ENCODE measurements at places on chromosomes 7 and 10. TPM values are rescaled to one million over a fixed set of nuclear protein-coding genes. Genes with fewer than 3 reads are reported as not detected.

- DNase-seq: no peak
These were observed 360.5 kb downstream of the FGFR2 start for GRCh38 chr10:121237718-121238117.

DNA sequence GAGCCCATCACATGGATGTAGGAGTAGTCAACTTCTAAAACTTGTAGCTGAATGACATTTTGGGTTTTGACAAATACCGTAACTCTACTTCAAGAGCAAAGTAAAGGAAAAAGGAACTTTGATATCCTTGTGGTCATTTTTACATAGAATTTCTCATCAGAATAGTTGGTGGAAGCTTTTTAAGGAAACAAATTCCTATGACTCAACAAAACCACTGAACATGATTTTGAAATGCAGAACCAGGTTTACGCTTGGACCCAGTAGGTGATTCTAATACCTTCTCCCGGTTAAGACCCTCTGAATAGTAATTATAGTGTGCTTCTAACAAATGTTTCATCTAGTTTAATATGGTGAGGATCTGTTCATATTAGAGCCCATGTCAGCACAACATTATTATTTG lies 307.8 kb downstream of the GPR37 start:
- DNase-seq: no peak

GRCh38 chr7:103532955-103533354 lies 86.9 kb upstream of the SLC26A5 start:
- no peak for DNase-seq

DNA sequence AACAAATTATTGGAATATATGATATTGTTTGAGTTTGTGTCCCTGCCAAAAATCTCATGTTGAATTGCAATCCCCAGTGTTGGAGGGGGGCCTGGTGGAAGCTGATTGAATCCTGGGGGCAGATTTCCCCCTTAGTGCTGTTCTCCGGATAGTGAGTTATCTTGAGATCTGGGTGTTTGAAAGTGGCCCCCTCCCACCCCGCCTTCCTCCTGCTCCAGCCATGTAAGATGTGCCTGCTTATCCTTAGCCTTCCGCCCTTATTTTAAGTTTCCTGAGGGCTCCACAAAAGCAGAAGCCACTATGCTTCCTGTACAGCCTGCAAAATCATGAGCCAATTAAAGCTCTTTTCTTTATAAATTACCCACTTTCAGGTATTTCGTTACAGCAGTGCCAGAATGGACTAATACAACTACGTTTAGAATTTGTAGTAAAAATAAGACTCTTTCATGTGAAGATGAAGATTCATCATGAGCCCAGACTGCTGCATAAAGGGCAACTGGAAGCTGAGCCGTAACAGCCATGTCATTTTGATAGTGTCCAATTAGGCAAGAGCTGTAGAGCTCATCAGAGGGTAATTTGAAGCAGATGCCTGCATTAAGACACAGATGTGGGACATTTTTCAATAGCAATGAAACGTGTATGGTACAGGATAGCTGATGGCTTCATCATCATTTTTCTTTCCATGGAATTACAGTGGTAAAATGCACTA lies 1007.2 kb downstream of the REEP3 start:
- no peak for DNase-seq

- DNase-seq: no peak
These were observed 245.2 kb downstream of the ABCA13 start for GRCh38 chr7:48416327-48416908.

DNA sequence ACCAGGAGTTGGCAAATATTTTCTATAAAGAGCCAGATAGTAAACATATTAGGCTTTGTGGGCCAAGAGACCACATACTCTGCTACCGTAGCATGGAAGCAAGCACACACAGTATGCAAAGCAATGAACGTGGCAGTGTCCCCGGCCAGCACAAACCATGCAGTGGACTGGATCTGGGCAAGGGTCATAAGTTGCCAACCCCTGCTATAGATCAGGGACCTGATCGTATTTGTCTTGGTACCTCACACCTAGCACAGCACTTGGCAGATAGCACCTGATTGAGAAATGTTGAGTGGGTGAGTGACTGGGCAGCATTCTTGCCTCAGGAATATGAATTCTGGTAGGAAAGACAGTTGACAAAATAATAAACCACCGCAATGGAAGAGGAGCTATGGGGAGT lies 331.9 kb downstream of the FGFR2 start:
- DNase-seq: no peak

DNA sequence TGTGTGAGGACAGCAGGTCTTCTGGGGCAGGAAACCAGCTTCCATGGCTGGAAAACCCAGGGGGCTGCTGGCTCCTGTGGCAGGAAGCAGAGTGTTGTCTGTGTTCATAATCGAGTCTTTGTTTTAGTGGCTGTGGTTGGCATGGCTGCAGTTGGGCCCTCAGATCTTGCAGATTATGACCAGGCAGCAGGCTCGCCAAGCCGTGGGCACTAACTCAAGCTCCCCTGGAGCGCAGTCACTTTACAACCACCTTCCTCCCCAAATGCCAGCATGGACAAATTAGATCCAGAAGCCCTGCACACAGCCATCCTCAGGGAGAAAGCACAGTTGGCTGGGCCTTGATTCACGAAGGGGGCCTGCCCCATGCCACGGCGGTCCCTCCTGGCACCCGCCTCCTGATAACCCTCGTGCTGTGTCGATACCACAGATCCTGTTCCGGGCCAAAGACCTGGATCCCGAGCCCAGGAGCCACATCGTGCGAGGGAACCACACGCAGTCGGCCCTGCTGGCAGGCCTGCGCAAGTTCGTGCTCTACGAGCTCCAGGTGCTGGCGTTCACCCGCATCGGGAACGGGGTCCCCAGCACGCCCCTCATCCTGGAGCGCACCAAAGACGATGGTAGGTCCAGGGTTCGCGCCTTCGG lies 552.5 kb upstream of the FOXK1 start:
- DNase-seq: no peak

GRCh38 chr10:35574924-35575352 lies 30.2 kb upstream of the GJD4 start:
- DNase-seq: no peak

DNA sequence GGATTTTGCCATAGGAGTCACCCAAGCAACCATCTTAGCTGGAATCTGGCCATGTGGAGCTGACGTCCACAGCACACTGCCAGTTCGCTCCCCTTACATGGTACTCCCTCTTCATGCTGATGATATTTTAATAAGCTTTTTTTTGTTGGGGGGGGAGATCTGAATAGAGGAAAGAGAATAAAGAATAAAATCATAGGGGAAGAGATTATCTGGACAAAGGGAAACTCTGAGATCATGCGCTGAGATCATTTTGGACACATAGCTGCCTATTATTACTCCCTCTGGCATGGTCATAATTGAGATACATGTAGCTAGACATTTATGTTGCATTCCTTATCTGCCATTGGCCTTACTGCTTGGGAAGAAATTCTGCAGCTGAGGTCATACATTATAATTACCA lies 282.7 kb downstream of the HTR7 start:
- no peak for DNase-seq

- DNase-seq: no peak
These were observed 1307.7 kb upstream of the LRRTM3 start for GRCh38 chr10:65618126-65618525.

- DNase-seq: no peak
These were observed 4.0 kb downstream of the CDCA7L start for GRCh38 chr7:21941611-21942141.

DNA sequence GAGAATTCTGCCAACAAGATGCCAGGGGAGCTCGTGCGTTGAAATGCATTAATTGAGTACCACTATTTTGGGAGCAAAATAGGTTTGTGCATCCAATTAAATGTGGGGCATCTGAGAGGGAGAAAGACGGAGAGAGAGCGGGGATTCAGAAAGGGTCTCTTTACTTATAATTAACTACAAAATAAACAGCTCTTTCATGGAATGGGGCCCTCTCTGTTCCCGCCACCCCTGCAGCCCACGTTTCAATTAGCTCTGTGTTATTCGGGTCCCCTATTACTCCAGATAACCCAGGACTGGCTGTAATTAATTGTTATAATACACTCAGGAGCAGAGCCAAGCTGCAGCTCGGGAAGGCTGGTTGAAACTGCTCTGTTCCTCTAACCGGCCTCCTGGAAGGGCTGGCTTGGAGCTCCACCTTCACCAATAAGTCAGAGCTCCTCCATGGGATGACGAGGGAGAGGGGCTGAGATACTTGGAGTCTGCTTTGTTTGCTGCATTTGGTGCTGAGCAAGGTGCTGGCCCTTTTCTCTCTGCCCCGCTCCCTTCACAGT lies 67.8 kb downstream of the CARD11 start:
- no peak for DNase-seq

DNA sequence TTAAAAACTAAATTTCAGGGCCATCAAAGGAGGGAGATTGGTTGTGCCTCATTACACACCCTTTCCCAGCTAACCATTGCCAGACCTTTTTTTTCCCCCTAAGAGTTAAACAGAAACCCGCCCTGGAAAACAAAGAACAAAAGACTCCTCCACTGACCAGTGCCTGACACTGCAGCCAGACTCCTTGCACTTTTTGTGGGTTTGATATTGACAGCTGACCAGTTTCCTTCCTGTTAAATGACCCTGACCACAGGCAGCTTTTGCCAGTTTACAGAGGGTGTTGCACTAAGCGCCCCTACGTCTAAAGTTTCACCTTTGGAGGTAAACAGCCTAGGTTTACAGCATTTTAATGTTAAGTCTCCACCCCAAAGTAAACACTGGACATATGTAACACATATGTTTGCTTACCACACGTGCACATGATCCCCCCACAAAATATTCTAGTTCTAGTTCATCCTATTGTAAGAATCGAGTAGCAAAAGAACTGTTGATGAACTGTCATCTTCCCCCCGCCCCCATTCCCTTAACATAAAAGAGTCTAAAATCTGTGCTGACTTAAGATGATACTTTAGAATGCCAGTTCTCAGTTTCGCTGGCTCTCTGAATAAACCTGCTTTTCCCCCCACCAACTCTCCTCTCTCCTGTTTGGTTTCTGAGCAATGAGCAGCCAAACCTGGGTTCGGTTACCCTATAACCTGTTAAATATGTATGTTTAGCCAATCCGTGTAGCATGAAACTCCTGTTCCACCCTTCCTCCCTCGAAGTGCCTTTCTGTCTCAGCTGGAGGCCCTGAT lies 38.0 kb downstream of the FOXI2 start:
- DNase-seq: no peak

- peak; percentile 5 for DNase-seq
These were observed 59.8 kb downstream of the GRID1 start for GRCh38 chr10:86306628-86307278.

DNA sequence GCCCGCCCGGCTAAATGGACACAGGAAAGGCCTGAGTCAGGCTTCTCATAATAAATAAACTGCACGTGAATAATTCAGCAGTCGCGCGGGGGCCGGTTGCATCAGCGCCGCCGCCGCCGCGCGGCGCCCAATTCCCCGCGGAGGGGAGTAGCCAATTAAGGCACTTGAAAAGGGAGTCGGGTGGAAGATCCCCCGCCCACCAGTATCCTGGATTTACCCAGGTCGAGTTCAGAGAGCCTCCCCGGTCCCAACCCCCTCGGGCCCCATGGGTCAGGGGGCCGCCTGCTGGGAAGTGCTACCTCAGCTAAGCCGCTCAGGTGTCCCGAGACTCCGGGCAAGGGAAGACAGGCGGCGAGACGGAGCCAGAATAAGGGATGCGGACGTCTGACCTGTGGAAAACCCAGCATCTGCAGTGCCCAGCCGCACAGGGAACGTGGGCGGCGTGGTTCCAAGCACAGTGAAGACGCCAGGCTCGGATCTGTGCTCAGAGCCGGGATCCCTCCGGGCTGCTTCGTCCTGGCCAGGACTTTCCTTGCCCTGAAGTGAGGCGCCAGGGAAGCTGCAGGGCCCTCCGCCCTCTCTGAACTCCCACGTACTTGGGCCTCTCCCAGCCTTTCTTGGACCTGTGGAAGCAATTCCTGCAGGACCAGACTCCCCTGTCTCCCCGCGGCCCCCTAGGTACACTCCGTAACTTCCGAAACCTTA lies 7.3 kb upstream of the LBX1 start:
- DNase-seq: no peak

DNA sequence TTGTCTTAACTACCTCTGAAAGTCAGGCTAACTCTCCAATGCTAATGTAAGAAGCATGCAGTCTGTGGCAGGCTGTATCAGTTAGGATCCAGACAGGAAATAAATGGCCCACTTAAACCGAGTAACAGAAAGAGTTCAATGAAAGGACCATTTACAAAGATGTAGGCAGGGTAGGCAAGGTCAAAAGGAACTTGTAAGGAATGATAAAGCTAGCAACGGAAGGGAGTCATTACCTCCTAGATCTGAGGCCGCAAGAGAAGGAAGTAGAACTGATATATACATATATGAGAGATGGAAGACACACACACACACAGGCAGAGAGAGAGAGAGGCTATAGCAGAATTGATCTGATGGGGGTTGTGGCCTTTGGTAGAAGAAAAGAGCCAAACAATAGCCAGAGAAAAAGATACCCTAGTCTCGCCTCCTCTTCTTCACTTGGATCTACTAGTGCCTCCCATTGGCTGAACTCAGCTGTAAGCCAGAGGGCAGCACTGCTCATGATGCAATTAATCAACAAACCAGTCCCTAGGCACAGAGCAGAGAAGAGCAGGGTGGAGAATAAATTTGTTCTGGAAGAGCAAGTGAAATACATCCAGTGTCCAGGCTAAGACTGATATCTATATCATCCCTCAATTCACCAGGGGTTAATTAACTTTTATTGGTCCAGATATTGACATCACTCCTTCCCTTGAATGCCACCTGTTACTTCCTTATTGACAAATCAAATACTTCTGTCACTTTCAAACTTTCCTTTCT lies 91.2 kb downstream of the LSMEM1 start:
- DNase-seq: no peak

DNA sequence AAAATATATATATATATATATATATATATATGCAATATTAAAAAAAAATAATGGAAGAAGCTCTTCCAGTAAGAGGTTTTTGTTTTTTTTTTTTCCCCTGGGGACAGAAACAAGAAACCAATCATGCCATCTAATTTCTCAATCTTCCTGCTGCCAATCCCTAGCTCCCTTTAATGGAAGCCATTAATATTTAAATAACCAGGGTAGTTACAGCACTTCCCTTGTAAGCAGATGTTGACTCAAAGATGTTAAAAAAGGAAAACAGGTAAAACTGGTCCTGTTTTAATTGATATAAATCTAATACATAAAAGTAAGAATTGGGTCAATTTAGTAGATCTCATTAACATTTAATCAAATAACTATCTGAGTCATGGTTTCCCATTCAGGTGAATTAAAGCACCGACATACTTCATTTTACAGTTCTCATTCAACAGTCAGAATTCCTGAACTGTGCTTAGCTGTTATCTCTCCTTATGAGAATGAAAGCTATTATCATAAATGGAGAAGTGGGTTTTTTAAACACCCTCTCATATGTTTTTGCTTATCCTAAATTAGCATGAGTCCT lies 22.6 kb downstream of the CPVL start:
- no peak for DNase-seq

Gene HOXA7
- polyA plus RNA-seq: 5.3 TPM

Gene MYL7
- polyA plus RNA-seq: 1.4 TPM

Gene PDCD4
- 290 TPM for polyA plus RNA-seq

Gene PSTK
- polyA plus RNA-seq: 11.1 TPM

Gene TMEM273
- polyA plus RNA-seq: 10.4 TPM

Gene TMEM229A
- 1.6 TPM for polyA plus RNA-seq

Gene TWIST1
- polyA plus RNA-seq: 0.46 TPM

Gene MRC1
- 23.9 TPM for polyA plus RNA-seq

Gene TES
- 74.8 TPM for polyA plus RNA-seq

Gene ZYX
- 142 TPM for polyA plus RNA-seq
